Caki2 (cell line): ENCODE measurements at places on chromosomes 6 and 20. TPM values are rescaled to one million over a fixed set of nuclear protein-coding genes. Genes with fewer than 3 reads are reported as not detected.
A peak's percentile ranks its signal among the peaks of the same experiment; 100 is the strongest.

The APOBEC2 gene
- not detected in 2 replicates for total RNA-seq

The PIGT gene
- total RNA-seq = 66.4 and 89.4 TPM in 2 replicates

The LY6G5C gene
- 0.30 TPM in 1 of 2 replicates, not detected in the other for total RNA-seq

The HLA-DQA2 gene
- total RNA-seq = not detected in 2 replicates

The MARCKS gene
- 43.4 and 48.6 TPM in 2 replicates for total RNA-seq

The POPDC3 gene
- 139 and 161 TPM in 2 replicates for total RNA-seq

The DUSP22 gene
- 6.0 and 23.8 TPM in 2 replicates for total RNA-seq

The FNDC1 gene
- total RNA-seq = not detected in 2 replicates

The SPEF1 gene
- total RNA-seq = 0.54 and 3.5 TPM in 2 replicates

The OR2H1 gene
- not detected in 2 replicates for total RNA-seq

The RIN2 gene
- total RNA-seq = 43.0 and 59.0 TPM in 2 replicates

The LAMP5 gene
- total RNA-seq = not detected in 2 replicates

DNA sequence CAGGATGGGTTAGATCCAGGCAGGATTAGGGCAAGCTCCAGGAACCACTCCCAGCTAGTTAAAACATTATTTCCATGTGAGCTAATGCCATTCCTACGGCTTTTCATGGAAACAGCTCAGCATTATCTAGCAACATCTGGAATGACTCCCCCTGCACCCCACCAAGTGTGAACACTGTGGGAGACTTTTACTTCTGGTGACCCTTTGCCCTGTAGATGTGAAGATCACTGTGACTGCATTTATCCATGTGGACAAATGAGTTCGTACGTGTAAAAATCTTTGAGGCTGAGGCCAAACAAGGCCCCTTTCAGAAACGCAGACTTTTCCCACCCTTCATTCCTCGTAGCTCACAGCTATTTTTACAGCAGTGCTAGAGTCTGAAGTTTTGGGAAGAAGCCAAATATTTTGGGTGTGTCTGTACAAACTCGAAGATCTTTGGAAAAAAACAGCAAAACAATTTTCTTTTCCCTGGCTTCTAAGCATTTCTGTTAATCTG is 221.8 kb upstream of the SOX4 start:
- peak; percentile 27 for DNase-seq

- DNase-seq = peak; percentile 27
These were observed 49.3 kb upstream of the SRPK1 start for GRCh38 chr6:35970181-35970580.

DNA sequence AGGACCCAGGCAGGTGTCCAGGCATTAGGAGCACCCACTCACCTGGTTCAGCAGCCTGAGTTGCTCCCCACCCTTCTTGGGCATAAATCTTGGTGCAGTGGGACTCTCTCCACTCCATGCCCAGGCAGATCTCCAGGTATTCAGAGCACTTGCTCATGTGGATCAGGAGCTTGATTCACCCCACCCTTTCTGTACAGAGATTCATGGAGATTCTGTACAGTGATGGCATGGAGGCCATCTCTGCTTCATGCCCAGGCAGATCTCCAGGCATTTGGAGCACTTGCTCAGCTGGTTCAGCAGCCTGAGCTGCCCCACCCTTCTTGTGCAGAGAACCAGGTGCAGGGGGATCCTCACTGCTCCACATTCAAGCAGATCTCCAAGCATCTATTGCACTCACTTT is 44.1 kb downstream of the BEND6 start:
- no peak for DNase-seq

GRCh38 chr6:101275251-101275650 is 118.3 kb upstream of the GRIK2 start:
- DNase-seq = no peak

GRCh38 chr6:14129575-14129974 is 12.0 kb downstream of the CD83 start:
- peak; percentile 41 for DNase-seq

DNA sequence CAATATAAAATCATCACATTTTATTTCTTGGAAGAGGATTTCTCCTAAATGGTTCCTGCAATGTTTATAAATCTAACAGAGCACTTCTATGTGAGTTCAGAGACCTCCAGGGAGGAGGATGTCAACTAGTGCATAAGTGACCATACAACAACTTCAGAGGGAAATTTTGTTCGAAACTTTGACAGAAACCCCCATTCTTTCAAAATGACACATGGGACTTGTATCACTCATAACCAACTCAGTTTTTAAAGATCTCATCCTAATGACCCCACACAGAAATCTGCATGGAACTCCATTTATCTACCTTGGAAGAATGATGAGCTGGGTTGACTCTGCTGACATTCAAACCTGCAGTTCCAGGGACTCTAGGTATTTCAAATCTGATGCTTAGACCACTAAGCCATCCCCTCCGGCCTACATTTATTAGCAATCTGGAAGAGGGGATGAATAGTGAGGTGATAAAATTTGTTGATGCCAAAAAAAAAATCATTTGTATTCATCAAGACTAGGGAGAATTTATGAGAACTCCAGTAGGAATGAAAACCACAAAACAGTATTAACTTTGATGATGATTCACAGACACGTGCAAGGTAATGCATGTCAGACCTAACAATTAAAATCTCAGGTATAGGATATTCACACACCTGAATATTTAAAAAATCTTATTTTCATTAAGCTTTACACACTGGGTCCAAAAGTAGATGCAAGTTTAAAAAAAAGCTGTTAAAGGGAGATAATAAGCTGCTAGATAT is 153.0 kb downstream of the REV3L start:
- DNase-seq = no peak

- peak; percentile 24 for DNase-seq
These were observed 709.9 kb downstream of the TFAP2A start for GRCh38 chr6:9704989-9705388.

- no peak for DNase-seq
These were observed 58.5 kb upstream of the SLC22A16 start for GRCh38 chr6:110534731-110535492.

DNA sequence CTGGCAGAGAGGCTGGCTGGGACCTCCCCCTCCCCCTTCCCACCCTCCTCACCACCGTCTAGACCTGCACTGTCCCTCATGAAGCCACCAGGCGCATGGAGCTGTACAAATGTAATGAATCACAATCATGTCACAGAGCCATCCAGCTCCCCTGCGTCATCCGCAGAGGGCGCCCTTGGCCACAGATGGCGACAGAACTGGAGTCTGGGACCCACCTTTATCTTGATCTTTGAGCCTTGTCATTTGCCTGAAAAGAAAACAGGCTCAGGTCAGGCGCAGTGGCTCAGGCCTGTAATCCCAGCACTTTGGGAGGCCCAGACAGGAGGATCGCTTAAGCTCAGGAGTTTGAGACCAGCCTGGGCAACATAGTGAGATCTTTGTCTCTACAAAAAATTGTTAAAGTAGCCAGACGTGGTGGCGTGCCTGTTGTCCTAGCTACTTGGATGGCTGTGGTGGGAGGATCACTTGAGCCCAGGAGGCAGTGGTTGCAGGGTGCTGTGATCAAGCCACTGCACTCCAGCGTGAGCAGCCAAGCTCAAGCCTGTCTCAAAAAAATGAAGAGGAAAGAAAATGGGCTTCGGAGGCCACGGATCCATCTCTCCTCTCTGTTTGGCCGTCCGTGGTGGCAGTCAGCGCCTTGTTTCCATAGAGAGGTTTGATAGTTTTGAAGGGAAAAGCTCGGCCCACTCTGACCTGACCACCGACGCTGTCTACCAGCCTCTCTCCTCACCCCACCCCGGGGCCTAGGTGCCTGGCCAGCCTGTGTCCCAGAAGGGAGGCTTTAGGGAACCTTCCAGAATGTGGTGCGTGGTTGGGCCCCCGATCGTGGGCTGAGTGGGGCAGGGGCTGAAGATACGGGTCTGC is 6.2 kb downstream of the COL9A3 start:
- DNase-seq = peak; percentile 73

DNA sequence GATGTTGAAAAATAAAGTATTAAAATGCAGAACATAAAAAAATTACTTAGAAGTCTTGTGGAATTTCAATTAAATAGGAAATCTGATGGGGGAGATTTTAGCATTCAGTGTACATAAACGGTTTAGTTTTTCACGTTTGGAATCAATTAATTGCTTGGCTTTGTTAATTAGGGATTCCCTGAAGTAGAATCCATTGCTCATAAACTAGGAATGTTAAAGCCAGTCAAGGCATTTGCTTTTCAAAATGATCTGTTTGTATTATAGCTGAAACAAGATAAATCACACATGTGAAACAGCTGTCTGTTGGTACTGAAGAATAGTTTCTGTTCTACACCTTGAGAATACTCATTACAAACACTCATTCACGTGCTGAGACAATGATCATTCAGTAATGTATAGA is 297.9 kb downstream of the TBC1D7 start:
- DNase-seq = no peak

DNA sequence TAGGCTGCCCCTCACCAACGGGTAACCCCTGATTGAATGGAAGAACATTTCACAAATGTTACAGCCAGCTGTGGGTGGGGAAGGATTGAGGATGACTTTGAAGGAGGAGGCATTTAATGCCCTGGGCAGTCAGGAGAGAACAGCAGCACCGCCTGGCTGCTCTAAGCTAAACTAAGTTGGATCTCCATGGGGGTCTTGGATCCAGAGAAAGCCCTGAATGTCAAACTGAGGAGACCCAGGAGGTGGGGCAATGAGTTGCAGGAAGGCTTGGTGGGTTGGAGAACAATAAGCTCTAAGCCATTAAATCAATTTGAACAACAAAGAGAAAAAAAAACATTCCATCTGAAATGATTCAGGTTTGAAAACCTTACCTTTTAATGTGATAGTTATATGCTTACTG is 35.4 kb downstream of the TMX4 start:
- no peak for DNase-seq

DNA sequence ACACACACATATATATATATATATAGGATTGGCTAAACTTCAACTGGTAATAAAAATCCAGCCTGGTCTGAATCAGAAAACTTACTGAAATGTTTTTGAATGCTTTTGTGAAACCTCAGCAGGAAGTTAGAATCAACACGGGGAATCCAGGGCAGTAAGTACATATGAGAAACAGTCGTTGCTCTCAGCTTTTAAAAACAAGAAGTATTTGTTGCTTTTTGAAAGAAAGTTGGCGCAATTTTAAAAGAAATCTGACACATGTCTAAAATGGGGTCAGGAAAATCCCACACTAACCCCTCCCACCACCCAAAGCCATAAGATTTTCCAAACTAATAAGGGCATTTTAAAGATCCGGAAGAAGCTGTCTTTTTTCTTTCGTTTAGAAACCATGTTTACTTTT is 11.5 kb upstream of the CCDC170 start:
- no peak for DNase-seq

DNA sequence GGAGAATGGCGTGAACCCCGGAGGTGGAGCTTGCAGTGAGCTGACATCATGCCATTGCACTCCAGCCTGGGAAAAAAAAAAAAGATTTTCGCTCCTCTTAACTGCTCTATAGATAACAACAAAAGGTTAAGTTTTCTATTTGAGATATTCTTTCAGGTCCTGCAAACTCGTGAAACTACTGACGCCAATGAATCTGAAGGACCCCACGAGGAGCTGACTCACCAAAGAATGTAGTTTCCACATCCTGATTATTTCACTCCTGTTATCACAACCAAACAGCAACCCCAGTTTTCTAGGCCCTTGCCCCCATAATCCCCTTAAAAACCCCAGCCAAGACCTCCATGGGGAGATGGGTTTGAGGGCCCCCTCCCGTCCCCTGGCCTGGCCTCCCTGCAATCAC is 58.7 kb downstream of the OTOR start:
- DNase-seq = no peak

GRCh38 chr6:46421939-46422338 is 69.3 kb downstream of the RCAN2 start:
- no peak for DNase-seq

- DNase-seq = no peak
These were observed 10.3 kb downstream of the FOXQ1 start for GRCh38 chr6:1322156-1322555.

DNA sequence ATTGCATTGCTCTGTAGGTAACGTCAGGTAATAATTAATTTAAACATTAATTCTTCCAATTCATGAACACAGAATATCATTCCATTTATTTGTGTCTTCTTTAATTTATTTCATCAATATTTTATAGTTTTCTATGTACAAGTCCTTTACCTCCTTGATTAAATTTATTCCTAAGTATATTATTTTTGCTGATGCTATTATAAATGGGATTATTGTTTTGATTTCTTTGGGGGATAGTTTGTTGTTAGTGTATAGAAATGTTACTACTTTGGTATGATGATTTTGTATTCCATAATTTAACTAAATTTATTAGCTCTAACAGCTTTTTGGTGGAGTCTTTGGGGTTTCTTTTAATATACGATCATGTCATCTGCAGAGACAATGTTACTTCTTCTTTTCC is 44.7 kb upstream of the CCND3 start:
- DNase-seq = no peak

DNA sequence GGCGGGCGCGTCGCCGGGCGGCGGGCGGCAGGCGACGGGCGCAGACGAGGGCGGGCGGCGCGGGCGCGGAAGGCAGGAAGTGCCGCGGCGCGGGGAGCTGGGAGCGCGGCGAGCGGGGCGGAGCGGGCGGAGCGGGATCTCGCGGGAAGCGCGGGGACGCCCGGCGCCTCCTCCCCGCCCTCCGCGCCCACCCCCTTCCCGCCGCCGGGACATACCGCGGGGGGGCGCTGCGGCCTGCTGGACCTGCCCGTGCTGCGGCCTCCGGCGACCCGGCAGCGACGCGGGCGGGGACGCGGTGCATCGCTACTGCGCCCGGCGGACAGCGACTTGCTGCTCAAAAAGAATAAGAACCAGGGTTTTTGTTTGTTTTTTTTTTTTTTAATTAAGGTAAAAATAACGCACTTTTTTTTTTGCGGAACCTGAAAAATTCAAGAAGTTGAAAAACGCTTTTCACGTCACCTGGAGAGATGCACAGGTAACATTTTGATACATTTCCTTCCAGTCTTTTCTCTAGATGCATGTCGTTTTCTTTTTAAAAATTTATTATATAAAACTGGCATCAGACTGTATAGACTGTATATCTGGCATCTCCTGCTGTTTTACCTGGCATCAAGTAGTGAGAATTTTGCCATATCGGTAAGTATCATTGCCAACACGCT is at the start of gene CENPB:
TSS of gene CENPB (minus strand) at position 76 of the 659 bp plus-strand sequence. CDS start 257 bp downstream, outside the sequence.
- DNase-seq = peak; percentile 70

DNA sequence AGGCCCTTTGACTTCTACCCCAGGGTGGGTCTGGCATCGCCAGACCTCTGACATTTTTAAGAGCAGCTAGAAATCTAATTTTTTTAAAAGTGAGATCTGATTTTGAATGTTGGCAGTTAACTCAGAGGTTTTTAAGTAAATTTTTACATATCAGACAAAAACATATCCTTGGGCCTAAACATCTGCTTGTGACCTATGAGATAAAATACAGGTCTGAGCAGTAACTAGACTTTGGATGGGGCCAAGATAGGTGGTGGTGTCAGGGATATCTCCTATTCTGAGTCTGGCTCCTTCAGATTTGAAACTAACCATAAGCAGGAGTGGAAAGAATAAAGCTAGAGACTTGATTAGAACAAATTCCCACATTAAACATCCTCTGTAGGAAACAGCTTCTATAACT is 17.6 kb downstream of the RALY start:
- DNase-seq = no peak

- peak; percentile 82 for DNase-seq
These were observed 578 bp downstream of the RGL2 start for GRCh38 chr6:33297956-33298772.

GRCh38 chr20:19915111-19915798 is 101.9 kb upstream of the NAA20 start:
- DNase-seq = no peak

- DNase-seq = no peak
These were observed 52.3 kb upstream of the L3MBTL3 start for GRCh38 chr6:129966125-129966524.

GRCh38 chr6:170203212-170203611 is 87.7 kb downstream of the DLL1 start:
- DNase-seq = no peak

- no peak for DNase-seq
These were observed 123.7 kb downstream of the IRF4 start for GRCh38 chr6:515267-515666.
